ENCODE measurements at places on chromosomes 12 and 14.
A peak's percentile ranks its signal among the peaks of the same experiment; 100 is the strongest.

DNA sequence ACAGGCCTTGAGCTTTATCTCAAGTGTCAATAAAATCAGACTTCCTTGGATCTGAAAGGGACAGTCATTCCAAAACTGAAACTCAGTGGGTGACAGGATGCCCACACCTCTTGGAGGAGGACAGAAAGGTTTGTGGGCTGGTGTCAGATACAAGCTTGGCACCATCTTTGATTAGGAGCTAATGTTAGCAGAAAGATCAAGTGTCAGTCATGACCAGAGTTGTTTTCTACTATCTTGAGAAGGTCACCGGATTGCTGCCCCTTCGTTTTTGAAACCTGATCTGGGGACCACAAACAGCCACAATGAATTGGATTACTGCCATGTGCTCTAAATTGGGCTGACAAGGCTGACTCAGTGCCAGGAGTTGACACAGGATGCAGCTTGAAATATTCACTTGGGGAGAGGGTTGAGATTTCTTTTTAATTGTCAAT, 88.3 kb downstream of the OTOGL start:
- peak; percentile 5 for DNase-seq

- DNase-seq: no peak
Observed at GRCh38 chr14:102212356-102212755, 72.7 kb downstream of the WDR20 start.

GRCh38 chr14:92923744-92924103, 774 bp downstream of the CHGA start:
- DNase-seq: no peak

- no peak for DNase-seq
Observed at GRCh38 chr12:88247241-88247643, 105.1 kb downstream of the TMTC3 start.

DNA sequence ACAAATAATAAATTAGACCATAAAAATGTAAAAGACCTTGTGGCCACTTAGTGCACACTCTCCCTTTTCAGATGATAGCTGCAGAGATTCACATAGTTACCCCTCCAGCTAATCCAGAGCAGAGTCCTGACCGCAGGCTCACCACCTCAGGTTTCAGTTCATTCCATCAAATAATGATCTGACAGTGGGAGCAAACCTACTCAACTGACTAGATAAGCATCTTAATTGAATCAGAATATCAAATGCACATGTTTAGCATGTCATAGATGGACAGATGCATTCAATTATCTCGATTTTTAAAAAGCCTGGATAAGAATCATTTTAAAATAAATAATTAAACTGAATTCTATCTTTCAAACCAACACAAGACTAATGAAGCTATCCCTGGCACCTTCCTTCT, 242.3 kb upstream of the PDZRN4 start:
- no peak for DNase-seq

DNA sequence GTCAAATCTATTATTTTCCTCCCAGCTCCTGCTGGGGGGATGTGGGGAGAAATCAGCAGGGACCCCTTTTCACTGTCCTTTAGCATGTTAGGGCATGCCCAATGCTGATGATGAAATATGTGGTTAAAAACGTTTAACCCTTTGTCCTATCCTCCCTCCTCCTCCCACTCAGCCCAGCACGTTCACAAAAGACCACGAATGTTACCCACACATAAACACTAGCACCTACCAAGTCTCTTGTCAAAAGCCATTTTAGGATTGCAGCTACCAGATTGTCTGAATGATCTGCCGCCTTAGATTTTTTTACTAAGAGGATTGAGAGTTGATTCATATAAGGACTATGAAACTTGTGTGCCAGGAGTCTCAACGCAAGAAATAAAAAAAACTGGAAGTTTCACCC, 70.4 kb downstream of the TBK1 start:
- DNase-seq: no peak

Data from body of pancreas (tissue), 4 donors.